ENCODE measurements at places on chromosomes 2 and 18.

- DNase-seq = no peak
These were observed 6.2 kb upstream of the ARMC9 start for GRCh38 chr2:231191896-231192872.

- no peak for DNase-seq
These were observed 8.7 kb upstream of the TXNDC2 start for GRCh38 chr18:9876867-9877654.

DNA sequence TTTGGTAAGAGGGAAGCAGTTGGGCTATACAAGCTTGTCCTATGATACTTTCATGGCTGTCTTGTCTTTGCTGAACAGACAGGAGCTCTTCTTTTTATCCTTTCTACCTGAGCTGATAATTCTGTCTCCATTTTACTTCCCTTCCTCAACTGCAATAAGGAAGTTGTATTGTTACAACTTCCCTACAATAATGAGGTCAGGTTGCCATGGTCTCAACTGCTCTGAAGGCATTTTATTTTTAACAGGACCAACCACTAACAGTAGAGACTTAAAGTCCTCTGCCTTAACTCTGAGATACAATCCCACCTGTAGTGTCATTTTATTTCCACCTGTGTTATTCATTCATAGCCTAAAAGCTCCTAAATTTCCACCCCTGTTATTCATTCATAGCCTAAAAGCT is 118.6 kb upstream of the PGAP1 start:
- DNase-seq = no peak

DNA sequence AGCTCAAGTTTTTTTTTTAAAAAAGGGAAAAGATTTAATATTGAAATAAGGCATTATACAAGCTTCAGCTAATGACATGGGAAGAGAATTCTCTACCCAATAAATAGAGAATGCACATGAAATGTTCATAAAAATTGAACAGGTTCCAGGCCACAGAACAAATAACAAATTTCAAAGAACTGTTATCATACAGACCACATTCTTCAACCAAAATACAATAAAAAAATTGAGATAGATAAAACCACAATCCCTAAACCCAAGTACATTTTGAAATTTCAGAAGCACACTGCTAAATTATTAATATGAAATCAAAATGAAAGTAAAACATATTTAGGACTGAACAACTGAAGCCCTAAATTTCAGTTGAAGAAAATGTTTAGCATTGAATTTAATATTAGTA is 89.6 kb downstream of the BCL2 start:
- no peak for DNase-seq

DNA sequence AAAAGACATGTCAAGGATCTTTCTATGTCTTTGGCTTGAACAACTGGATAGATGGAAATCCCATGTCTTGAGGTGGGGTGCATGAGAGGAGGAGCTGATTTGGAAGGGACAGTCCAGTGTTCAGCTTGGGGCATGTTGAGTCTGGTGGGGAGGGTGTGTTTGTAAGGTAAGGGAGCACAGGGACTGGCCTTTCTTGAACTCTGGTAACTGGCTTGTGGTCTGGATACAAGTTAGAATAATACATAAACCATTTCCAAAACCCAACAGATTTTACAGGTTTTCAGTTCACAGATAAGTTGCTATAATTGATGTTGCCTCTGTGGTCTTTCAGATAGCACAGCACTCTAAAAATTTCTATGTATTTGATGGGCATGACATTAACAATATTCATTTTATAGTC is 24.2 kb downstream of the RHBDD1 start:
- DNase-seq = no peak

GRCh38 chr2:20015482-20016083 is 3.1 kb upstream of the MATN3 start:
- no peak for DNase-seq

DNA sequence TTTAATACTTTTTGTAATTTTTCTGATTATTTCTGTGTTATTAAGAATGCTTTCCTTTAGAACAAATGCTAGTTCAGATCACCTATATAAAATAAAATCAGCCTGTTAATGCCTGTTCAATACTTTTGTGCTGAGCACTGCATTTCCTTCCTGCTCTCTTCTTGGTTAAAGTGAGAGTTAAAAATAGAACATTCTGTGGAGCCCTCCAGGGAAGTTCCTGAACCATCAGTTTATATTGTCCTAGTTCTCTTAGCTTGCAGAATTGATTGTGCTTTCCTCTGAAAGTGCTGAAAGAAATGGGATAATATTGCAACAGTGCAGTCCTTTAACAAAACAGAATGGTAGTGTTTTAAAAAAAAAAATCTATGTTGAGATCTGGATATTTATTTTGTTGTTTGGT is 74.6 kb upstream of the UBXN4 start:
- DNase-seq = no peak

- DNase-seq = no peak
These were observed 961 bp upstream of the SLC40A1 start for GRCh38 chr2:189581354-189582139.
